Smooth muscle cell of the brain vasculature (primary cell): ENCODE measurements at places on chromosomes 11 and 22.

- no peak for DNase-seq
Observed at GRCh38 chr11:35211952-35212351, 73.0 kb downstream of the CD44 start.

DNA sequence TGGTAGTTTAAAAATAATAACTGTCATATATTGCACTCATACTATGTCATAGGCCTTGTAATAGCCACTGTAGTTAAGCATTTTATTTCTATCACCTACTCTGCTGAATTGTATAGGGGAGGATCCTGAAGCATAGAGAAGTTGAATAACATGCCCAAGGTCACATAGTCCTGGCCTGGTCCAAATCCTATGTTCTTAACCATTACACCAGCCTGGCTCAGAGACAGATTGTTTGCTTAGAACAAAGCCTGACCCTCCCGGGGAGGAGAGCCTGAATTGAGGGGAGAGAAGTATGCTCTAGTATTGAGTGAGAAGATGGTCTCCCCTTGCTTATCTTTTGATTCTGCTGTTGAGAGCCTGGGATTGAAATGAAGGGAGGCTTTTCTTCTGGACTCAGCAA lies 2.2 kb downstream of the NEU3 start:
- no peak for DNase-seq

- no peak for DNase-seq
Observed at GRCh38 chr11:78237293-78238046, 48.8 kb downstream of the USP35 start.

DNA sequence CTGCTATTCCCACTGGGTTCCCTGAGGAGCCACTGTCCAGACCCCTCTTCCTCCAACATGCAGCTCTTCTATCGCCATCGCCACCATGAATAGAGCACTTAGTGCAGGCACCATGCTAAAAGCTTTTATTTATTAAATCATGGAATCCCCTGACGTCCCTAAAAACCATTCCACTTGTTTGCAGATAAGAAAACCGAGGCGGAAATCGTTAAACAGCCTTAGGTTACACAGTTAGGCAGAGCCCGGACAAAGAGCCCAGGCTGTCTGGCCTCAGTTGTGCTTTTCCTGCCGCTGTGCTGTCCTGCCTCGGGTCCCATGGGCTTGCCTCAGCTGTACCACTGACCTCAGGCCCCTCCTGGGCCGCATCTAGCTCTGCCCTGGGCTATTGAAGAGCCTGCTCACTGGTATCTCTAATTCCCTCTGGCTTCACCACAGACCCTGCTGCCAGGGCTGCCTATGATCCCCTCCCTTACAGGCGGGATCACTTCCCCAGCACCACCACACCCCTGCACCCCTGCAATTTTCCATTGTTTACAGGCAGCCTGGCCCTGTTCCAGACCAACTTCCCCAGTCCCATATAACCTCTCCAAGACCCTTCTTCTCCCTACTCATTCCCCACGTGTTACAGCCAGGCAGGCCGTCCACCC lies 13.0 kb upstream of the TUB start:
- DNase-seq = no peak
